ENCODE measurements at places on chromosomes 2 and 18.

DNA sequence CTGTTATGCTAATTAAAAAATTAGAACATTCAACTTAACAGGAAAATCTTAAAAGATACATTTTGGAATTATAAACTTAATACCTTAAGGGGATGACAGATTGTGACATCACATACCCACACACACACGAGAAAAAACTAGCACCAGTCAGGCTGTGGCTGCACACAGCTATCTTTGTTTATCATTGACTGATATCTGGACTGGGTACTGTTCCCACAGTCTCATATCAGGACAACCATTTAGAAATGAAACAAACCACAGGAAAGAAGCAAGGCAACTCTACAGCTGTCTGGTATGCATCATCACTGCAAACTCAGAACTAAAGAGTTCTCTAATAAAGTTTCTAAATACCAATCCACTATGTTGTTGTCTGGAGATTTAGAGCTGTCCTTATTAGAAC is 210.9 kb upstream of the SMAD7 start:
- no peak for DNase-seq

DNA sequence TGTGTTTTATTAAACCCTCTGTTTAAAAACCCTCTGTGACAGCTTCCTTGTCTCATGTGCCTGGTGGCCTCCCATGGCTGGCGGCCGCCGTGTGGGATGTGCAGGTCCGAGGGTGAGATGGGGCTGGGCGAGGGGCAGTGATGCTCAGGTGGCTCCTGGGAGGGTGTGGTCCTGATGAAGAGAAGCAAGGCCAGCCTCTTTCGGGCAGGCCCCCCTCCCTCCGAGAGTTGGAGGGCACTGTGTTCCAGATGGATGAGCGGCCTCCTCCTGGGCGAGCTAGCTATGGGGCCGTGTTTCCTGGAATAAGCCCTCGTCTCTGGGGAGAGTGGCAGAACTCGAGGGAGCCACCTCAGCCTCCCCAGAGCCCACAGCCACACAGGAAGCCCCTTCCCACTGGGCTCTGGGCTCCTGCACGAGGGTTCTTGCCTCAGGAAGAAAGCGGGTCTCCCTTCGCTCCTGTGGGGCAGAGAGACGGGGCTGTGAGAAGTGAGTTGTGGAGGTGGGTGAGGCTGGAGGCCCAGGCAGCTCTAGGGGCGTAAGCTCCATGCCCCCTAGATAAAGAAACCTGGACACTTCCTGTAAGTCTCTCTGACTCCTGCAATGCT is 72.1 kb downstream of the ASB1 start:
- no peak for DNase-seq

GRCh38 chr18:22639561-22639960 is 221.8 kb upstream of the CTAGE1 start:
- DNase-seq: no peak

- DNase-seq: no peak
These were observed 220.3 kb downstream of the C1D start for GRCh38 chr2:67842375-67842959.

DNA sequence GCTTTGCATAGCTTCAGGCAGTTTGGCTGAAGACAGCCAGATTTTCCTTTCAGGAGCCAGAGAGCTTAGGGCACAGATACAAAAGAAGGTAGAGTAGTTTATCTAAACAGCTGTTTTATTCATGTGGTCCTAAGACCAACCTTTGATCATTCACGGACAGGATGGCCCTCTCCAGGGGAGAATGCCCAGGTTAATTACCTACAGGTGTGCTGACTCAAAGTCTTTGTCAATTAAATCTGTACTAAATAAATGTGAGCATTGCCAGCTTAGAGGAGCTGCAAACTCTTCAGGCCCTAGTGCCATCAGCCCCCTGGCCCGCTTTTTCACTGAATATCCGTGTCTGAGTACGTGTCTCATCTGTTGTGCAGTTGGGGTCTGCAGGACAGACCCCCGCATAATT is 554.7 kb downstream of the NUP35 start:
- DNase-seq: no peak

- no peak for DNase-seq
These were observed 260.9 kb downstream of the CYRIA start for GRCh38 chr2:16404551-16405300.

DNA sequence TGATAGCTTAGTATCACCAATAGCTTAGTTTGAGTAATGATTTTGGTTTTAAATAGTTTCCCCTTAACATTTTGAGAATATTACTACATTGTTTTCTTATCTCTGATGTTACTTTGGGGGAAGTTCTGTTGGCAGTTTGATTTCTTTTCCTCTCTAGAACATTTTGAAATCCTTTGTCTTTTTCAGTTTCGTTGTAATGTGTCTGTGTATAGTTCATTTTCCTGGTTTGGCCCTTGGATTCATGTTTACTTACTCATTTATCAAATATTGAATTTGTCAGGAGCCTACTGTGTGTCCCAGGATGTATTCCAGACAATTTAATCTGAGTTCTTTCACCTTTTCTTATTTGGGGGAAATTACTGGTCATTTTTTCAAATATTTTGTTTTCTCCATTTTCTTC is 16.7 kb downstream of the ANKRD12 start:
- no peak for DNase-seq

DNA sequence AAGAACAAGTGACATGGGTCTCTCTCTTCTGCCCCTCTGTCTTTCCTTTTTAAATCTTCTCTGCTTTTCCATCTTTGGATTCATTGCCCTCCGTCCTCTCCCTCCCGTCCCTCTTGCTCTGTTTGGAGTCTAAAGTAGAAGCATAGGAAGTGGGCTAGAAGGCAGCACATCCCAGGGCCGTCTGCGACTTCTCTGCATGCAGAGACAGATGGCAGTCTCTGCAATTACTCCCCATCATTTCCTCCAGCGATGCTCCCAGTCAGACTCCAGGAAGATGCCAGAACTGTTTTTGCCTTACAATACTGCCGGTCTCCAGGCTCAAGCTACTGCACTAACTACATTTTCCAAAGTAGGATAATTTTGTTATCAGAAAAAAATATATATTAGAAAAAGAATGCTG is 35.2 kb upstream of the LPIN2 start:
- DNase-seq: no peak

DNA sequence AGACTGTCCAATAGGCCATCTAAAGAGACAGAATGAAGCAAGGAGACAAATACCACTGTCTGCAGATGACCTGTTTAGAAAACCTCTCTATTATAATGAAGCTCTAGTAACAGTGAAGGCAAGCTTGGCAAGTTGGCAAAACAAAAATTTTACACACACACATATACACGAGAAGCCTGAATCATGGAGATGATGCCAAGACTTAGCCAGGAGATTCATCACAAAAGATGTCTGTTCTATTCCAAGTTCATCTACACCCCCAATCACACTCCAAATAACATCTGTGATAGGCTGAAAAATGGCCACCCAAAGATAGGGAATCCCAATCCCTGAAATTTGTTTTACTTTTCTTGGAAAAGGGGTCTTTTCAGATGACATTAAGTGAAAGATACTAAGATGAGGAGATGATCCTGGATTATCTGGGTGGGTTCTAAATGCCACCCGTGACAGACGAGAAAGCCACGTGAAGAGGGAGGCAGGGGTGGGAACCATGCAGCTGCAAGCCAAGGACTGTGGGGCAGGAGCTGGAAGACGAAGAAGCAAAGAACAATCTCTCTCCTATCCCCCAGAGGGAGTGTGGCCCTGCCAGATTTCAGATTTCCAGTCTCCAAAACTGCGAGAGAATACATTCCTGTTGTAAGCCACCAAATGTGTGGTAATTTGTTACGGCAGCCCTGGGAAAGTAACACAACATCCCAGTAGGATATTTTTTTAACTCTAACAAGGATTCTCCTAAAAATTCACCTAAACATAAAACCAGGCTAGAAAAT is 20.0 kb downstream of the HDLBP start:
- no peak for DNase-seq

- DNase-seq: no peak
These were observed 504.7 kb downstream of the KCNJ3 start for GRCh38 chr2:155203178-155203577.

- DNase-seq: no peak
These were observed 35.1 kb downstream of the SH3YL1 start for GRCh38 chr2:228518-229278.

GRCh38 chr2:123870881-123871276 is 154.2 kb upstream of the CNTNAP5 start:
- no peak for DNase-seq

- DNase-seq: no peak
These were observed 40.1 kb downstream of the KCNF1 start for GRCh38 chr2:10951558-10952414.

GRCh38 chr2:47056868-47057686 is 98.0 kb downstream of the STPG4 start:
- DNase-seq: no peak

Measured in dorsolateral prefrontal cortex (tissue), 122 donors.